ENCODE measurements at places on chromosomes 16 and 17.

DNA sequence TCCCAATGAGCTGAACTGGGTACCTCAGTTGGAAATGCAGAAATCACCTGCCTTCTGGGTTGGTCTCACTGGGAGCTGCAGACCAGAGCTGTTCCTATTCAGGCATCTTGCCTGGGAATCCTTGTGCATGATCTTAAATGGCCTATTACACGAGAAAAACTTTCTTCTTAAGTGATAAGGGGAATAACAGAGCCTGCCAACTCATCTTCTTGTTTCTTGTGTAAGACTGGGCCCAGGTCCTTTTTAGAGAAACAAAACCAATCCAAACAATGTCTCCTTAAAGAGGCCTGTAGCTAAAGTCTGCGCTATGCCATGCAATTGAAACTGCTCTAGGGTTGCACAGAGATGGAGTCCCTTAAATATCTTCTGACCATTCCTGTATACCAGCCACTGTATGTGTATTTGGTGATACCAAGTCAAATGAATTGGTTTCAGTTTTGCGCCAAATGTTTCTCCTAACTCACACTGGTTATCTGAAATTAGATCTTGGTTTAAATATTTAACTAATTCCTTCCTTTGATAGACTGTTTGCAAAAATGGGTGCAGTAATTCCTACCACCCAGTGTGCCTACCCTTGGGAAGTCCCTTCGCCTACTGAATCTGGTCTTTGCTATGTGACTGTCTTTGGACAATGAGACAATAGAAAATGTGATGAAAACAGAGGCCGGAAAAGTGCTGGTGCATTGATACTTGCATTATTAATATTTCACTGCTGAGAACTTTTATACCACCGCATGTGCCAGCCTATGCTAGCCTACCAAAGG, 6.5 kb upstream of the CCL23 start:
- no peak for DNase-seq

DNA sequence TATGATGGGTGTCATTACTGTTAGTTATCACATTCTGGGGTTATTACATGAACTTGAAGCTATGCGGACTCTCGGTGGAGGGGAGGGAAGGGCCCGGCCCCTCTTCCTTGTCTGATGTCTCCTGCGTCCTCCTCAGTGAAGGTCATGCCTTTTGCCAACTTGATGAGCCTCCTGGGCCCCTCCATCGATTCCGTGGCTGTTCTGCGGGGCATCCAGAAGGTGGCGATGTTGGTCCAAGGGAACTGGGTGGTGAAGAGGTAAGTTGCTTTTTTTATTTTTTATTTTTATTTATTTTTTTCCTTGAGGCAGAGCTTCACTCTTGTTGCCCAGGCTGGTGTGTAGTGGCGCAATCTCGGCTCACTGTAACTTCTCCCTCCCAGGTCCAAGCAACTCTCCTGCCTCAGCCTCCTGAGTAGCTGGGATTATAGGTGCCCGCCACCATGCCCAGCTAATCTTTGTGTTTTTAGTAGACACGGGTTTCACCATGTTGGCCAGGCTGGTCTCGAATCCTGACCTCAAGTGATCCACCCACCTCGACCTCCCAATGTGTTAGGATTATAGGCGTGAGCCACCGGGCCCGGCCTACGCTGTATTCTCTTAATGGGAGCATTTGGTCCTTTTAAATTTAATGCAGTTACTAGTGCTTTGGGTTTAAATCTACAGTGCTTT, 21.6 kb downstream of the POLR3E start:
- DNase-seq: no peak

DNA sequence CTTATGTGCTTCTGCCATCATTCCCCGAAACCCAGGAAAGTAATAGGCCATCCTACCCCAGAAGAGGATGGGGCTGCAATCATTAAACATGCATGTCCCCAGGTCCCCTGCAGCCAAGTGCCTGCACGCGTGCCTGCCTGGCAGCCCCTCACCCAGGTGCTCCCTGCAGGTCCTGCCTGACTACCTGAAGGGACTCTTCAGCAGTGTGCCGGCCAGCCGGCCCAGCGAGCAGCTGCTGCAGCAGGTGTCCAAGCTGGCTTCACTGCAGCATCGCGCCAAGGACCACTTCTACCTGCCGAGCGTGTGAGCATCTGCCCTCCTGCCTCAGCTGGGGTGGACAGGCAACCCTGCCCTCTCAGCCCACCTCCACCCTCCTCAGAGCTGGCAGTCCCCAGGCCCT, 16.2 kb upstream of the ALKBH5 start:
- DNase-seq: no peak

GRCh38 chr17:14859542-14859941, 405.6 kb downstream of the PMP22 start:
- DNase-seq: no peak

- DNase-seq: no peak
Observed at GRCh38 chr17:7156342-7156940, 22.7 kb downstream of the ASGR1 start.

GRCh38 chr16:69773260-69773947, 11.3 kb downstream of the WWP2 start:
- DNase-seq: no peak

Measured in thyroid gland (tissue), 4 donors.